ENCODE measurements at places on chromosomes 12 and 14.

- no peak for DNase-seq
Observed at GRCh38 chr12:7060353-7060954, at the start of gene C1S. TSS of gene C1S (plus strand) at chr12:7060718. CDS start at chr12:7061913, 1,195 bp downstream.

- no peak for DNase-seq
Observed at GRCh38 chr12:112102127-112102526, 6.5 kb downstream of the NAA25 start.

DNA sequence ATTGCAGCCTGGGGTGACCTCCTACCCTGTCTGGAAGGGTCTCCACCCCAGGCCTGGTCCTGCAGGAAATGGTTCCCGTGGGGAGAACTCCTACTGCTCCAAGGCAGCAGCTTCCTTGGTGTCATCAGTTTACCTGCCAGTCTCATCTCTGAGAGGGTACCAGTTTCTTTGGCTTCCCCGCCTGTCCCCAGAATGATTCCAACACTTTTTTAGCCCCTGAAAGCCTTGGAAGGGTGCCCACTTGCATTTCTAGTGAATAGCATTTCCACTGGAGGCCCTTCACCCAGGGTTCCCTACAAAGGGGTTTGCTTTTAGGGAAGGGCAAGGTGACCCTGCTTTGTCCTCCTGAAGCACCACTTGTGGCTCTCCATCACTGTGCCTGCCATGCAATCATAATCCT lies 284.3 kb downstream of the ZFP36L1 start:
- DNase-seq, result no peak

DNA sequence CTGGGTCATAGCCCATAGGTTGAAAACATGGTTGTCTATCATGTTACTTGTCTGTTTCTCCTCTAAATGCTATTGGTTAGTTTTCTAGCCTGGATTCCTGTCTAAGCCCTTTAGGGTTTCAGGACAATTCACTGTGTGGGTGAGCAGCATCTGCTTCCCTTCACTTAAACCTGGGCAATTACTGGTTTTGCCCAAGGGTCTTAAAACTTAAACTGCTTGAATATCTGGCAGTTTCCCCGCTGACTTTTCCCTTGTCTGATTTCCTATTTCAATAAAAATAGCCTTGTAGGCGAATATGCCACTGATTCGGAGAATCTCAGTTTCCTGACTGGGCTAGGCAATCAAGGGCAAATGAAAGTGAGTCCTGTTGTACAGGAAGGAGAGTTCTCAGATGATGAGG lies 138.7 kb upstream of the FGD4 start:
- DNase-seq, result no peak

DNA sequence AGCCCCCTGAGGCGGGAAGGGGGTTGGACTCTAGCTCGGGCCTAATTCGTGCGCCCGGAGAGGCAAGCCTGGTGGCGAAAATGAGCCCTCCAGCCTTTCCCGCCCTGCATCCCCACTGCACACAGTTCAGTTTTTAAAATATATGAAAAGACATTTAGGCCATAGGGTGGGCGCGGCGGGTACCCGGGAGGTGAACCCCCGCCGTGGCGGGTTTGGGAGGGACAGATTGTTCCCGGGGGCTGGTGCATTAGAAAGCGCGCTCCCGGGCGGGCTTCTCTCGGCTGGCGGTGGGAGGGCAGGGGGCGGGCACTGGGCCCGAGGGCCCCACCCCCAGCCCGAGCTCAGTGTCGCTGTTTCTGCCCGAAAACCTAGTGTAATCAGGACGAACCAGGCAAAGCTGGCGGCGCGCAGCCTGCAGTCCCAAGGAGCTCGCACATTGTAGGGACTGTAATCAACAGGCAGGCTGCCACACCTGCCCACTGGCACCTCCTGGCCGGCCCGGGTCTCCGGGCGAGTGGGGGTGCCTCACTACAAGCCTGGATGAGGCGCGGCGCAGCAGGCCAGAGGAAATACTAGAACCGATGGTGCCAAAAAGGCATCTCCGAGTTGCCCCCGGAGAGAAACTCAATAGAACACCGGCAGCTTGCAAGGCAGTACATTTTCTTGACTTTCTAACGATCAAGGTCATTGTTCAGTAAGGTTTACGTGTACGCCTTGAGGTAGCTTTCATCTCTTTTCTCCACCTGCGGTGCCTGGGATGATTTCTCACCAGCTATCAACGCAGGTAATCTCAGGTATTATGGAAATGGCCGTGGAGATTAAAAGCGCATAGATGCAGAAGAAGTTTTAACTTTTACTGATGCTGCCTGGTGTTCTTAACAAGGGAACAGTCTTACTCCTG lies 764 bp upstream of the SPTB start:
- DNase-seq, result peak; percentile 53

- no peak for DNase-seq
Observed at GRCh38 chr12:27747111-27747820, 32.8 kb upstream of the KLHL42 start.

DNA sequence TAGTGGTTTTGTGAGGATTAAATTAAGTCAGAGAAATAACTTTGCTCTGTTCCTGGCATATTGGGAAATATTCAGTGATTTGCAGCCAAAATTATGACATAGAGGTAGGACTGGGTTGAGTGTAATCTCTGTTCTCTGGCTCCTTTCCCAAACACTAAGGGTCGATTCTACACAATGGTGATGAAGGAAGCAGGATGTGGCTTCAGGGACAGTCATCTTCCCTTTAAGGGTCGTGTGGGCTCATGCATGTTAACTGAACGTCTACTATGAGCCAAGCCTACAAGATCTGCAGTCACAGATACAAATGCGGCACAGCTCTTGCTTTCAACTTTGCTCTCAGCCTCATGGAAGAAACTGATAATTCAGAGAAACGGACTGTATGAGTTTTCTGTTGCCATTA lies 381.6 kb downstream of the VRK1 start:
- DNase-seq, result no peak

DNA sequence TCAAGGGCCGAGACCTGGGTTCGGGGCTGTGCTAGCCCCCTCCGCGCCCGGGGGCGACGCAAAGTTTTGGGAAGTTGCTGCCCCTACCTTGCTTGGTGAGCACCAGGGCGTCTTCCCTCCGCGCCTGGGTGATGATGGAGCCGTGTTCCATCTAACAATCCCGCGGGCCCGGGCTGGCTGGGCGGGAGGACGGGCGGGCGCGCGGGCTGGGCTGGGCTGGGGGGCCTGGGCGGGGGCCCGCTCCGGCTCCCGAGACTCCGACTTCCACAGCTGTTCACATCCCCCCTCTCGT lies 298 bp downstream of the CTDSP2 start:
- DNase-seq, result peak; percentile 66

- DNase-seq, result no peak
Observed at GRCh38 chr12:45075587-45076282, 24.8 kb upstream of the DBX2 start.

DNA sequence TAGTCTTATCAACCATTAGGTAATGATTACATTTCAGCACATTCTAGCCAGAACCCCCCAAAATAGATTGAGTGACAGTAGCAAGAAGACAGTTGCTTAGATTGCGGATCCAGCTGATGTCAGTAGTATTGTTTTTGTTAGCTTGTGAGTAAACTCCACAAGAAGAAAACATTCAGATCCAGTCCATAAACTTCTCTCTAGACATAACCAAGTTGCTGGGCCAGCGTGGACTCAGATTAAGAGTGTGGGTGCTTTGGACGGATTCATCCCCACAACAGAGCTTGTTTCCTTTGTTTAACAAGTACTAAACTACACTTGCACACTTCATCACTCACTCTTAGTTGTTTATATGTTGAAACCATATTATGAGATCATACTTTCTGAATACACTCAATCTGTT lies 293.4 kb downstream of the NPAS3 start:
- no peak for DNase-seq

- no peak for DNase-seq
Observed at GRCh38 chr12:3207175-3207574, 130.0 kb downstream of the TSPAN9 start.

GRCh38 chr12:80766897-80767296 lies 50.2 kb downstream of the MYF5 start:
- DNase-seq, result no peak

DNA sequence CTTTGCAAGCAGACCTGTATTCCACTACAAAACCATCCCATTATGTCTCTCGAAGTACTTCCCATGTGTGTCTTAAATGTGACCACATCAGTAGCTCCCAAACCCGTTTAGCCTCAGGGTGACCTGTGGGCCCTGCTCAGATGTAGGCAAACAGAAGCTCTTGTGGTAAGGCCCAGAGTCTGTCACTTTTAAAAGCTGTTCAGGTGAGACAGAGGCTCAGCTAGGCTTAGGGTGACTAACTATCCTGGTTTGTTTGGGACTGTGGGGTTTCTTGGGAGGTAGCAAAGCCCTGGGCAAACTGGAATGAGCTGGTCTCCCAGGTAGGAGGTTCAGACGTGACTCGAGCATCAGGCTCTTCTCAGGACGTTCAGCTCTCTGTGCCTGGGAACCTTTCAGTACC lies 64.5 kb upstream of the VASH1 start:
- DNase-seq, result no peak

GRCh38 chr12:21992823-21993222 lies 51.6 kb upstream of the ABCC9 start:
- no peak for DNase-seq

DNA sequence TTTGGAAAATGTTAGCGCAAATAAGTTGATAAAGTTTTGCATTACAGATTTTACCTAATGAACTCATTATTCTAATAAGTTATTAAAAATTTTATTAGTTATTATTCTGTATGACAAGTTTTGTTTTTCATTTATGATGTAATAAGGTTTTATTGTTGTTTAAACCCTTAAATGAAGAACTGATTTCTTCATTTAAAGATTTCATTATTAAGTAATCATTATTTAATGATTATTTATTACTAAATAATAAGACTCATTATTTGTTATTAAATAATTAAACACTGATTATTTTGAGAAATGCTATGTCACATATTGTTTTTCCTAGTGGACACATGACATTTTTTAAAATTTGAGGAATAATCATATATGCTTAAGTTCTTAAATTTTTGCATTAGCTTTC lies 34.2 kb downstream of the USP15 start:
- no peak for DNase-seq

- no peak for DNase-seq
Observed at GRCh38 chr14:50647753-50648152, 20.4 kb downstream of the SAV1 start.

GRCh38 chr14:89540830-89541470 lies 123.9 kb upstream of the FOXN3 start:
- no peak for DNase-seq

- no peak for DNase-seq
Observed at GRCh38 chr14:104882325-104882973, 17.4 kb downstream of the CEP170B start.

DNA sequence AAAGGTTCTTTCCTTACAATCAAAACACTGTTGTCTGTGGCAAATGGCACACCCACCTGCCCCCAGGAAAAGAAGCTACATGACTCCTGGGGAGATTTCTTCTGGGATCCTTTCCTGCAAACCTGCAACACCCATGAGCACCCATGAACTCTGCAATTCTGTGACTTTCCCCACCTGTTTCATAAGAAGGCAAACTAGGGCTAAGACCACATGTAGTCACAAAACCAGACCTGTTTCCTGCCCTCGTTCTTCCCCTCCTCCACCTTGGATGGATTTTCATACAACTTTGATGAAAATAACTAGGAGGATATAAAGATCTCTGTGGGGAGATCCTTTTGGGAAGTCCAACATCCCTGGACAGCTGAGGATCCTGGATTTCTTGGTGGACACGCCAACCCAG lies 1084.7 kb downstream of the BCL11B start:
- no peak for DNase-seq

GRCh38 chr14:75827331-75827730 lies 154.5 kb downstream of the TGFB3 start:
- DNase-seq, result no peak

GRCh38 chr12:95848575-95849388 lies 10.0 kb upstream of the SNRPF start:
- DNase-seq, result no peak

- DNase-seq, result no peak
Observed at GRCh38 chr14:35867280-35867629, 41.1 kb downstream of the BRMS1L start.

- no peak for DNase-seq
Observed at GRCh38 chr12:96698521-96698920, 208.5 kb upstream of the NEDD1 start.

DNA sequence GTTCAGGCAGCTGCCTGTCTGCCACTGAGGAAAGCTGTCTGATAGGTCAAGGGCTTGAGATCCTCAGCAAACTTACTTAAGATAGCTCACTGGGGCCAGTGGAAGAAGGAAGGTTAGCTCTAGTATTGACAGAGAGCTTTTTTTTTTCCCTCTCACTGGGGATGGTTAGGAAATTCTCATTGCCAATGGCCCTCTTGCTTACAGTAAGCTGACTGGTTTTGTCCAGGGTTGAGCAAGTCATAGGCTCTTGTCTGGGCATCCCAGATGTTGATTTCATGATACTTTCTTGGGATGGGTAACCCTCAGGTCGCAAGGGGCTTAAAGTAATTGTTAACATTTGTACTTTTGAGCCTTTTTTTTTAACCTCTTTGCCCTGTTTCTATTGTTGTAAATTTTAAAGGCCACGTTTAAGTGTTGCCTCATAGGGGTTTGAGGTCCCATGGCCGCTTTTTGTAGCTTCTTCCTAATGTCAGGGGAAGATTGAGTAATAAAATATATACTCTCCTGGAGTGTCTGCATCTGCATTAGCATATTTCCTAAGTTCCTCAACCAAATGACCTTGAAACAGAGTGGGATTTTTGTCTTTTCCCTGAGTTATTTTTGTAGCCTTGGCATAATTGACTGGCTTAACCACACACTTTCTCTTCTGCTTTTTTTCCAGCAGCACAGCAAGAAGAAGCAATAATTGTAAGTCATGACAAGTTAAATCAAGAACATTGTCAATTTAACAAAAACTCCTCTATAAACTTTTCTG lies 716.0 kb downstream of the LRFN5 start:
- no peak for DNase-seq

DNA sequence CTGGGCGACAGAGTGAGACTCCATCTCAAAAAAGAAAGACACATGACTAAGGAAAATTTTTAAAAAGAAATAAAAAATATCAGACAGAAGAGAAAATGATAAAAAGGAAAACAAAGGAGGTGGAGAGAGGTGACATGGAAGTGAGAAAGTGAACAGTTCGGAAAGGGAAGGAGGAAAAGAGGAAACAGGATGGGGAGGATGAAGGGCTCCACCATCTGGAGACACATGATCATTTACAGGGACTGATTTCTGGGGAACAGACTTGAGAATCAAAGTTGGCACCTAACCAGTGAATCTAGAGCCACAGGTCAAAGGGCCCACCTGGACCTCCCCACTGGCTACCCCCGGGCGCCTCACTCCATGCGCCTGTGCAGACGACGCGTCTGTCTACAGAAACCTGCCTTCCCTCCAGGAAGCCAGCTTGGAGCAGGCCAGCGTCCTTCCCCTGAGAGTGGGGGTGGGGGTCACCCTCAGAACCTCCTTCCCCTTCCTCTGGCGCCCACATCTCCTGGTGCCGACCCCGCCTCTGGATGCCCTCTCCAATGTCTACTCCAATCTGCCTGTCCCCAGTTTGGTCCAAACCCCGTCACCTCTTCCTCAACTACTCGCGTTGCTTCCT lies 60.5 kb downstream of the AMN start:
- no peak for DNase-seq

GRCh38 chr14:39342768-39343167 lies 89.5 kb downstream of the FBXO33 start:
- no peak for DNase-seq
